ENCODE measurements at places on chromosomes 6 and 20.

- no peak for DNase-seq
These were observed 400.7 kb downstream of the ZFAND3 start for GRCh38 chr6:38220069-38220723.

DNA sequence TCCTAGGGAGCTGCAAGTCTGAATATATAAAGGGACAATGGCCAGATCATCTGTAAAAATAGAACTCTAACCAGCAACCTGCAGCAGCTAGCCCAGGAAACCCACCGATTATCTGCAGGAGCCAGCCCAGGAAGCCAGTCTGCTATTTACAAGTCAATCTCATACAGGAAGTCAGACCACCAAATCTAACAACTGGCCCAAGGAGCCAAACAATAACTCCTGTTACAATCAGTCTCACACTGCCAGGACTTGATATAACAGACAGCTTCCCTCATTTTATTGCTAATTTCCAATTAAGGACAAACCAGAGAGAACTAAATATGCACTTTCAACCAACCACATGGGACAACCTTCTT, 14.4 kb upstream of the RIN2 start:
- DNase-seq: no peak

DNA sequence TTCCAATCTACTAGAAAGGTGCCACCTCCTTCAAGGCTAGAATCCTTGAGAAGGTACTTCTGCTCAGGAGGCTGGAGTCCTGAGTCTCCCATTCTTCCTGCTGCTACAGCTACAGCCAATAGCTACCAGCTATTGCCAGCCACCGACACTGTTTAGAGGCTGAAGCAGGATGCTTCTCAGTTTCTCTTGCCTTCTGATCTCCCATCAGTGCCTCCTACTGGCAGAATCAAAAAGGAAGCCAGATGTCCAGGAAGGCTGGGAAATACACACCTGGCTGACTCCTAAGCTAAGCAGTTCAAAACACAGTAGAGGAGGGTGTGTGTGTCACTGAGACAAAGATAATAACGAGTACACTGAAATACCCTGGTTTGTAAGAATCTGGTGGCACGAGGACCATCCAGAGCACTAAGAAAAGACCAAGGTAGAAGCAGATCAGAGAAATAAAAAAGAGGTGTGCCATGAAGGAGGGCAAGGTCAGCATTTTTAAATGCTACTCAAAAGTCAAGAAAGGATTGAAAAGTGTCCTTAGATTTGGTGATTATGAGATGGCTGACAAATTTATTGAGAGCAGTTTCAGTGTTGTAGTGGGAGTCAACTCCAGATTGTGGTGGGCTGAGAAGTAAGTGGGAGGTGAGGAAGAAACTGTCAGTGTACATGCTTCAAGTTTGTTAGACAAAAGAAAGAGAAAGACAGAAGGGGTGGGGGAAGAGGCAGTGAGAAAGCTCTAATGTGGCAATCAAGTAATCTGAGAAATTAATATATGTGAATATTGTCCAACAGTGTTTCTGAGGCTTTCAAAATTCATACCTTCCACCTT, 2.3 kb upstream of the HLA-DMA start:
- no peak for DNase-seq

GRCh38 chr6:141963543-141964295, 169.0 kb upstream of the GJE1 start:
- DNase-seq: no peak

GRCh38 chr6:39917329-39917728, 16.9 kb downstream of the MOCS1 start:
- DNase-seq: no peak

DNA sequence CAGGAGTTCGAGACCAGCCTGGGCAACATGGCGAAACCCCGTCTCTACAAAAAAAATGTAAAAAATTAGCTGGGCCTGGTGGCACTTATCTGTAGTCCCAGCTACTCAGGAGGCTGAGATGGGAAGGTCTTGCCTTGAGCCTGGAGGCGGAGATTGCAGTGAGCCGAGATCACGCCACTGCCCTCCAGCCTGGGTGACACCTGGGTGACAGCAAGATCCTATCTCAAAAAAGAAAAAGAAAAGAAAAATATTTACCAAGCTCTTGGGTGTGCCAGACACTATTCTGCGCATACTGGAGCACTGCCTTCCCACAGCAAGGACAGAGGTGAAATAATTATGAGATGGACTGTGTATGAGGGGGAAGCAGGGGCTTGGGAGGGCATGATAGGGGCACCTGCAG, 19.6 kb downstream of the POFUT1 start:
- no peak for DNase-seq

GRCh38 chr6:150272976-150273315, 95.9 kb upstream of the IYD start:
- no peak for DNase-seq

All from activated CD4-positive, CD25-positive, alpha-beta regulatory T cell treated with anti-CD3 and anti-CD28 coated beads, Interleukin-2, amount 50 U/mL, for 72 hours (primary cell).